ENCODE measurements at places on chromosomes 7 and 10.

DNA sequence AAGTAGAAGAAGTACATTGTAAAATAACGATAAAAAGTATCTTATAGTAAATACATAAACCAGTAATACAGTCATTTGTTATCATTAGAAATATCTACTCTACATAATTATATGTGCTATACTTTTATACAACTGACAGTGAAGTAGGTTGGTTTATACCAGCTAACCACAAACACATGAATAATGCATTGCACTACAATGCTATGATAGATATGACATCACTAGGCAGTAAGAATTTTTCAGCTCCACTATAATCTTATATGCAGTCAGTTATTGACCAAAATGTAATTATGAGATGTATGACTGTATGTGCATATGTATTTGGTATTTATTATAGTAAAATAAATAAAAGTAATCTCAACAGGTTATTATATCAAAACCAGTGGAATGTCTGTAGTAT, 23.4 kb upstream of the SGCE start:
- DNase-seq = no peak

DNA sequence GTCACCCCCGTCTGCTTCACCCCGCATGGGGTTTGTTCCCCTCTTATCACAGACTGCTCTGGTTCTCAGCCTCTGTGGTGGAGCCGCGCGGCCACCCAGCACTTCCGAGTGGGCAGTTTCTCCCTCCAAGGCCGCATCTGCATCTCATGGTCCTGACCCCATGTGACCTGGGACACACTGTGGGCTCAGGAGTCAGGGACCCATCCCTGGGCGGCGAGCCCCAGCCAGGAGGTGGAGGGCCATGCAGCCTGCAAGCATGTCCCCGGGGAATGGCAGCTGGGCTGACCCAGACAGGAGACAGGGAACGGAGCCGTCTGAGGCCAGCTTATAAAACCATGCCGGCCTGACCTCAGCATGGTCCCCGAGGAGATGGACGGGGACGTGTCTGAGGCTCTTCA, 25.2 kb upstream of the TTYH3 start:
- no peak for DNase-seq

DNA sequence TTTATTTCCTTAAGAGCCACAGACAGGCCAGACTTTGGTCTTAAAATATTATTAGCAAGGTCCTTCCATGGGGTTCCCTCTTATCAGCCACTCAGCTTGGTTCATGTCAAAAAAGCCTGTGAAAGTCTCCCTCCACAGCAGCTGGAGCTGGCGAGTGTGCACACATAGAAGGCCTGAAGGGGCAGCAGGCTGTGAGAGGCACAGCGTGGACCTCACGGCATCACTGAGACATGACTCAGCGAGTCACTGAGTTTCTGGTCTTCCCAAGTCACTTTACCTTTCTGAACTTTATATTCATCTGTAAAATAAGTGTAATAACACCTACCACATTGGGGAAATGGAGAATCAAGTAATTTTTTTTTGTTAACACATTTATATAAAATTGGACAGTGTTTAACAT, 8.7 kb downstream of the TAF3 start:
- peak; percentile 61 for DNase-seq

GRCh38 chr10:107930037-107930436, 765.5 kb upstream of the SORCS1 start:
- DNase-seq = no peak

GRCh38 chr7:39413636-39414223, 152.5 kb upstream of the YAE1 start:
- peak; percentile 3 for DNase-seq

GRCh38 chr7:38327637-38328036, 54.2 kb upstream of the TARP start:
- peak; percentile 7 for DNase-seq

DNA sequence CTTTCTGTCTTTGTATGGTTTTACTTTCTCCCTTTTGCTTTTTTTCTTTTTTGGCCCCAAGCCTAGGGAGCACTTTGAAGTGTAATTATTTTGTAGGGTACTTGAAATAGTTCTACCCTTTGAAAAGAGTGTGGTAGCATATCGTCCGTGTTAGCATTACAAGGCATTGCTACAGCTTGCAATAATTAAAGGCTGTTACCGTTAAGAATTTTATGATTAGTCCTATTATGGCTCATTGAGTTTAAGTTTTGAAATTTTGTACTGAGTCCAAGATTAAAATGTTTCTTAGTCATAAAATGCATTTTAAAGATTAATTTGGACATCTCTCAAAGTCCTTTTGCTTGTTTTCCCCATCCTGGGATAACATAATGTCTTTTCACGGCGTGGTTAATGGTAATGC, 490.0 kb upstream of the LRRN3 start:
- no peak for DNase-seq

DNA sequence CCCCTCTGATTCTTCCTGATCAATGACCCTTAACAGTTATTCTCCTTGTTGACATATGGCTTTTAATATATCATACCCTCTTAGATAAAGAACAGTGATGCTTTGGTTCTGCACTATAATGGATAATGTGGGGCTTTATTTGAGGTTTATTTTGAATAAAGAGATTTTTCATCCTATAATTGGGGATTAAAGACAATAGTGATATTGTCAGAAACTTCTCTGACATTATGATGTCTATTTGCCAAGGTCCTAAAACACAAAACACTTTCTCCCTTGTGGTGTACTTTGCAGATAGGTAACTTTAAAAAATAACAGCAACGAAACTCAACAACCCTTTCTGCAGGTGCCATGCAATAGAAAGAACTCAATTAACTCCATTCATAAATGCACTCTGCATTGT, 243.6 kb upstream of the RHOBTB1 start:
- no peak for DNase-seq

DNA sequence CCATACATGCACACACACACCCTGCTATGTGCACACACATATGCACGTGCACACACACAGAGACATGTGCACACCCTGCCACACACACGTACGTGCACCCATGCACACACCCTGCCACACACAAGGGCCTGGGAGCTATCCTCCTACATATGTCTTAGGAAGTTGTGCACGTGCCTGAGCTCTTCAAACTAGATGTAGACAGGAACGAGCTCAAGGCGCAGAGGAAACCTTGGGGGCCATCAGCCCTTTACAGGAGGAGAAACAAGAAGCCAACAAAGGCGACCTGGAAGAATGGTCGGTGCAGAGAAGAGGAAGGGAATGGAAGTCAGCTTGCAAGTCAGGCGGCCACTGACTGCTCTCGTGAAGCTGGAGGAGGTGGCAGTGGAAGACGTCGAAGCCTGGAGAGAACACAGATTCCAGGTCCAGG, 58.7 kb downstream of the AOC1 start:
- no peak for DNase-seq

GRCh38 chr7:140506788-140507464, 27.6 kb upstream of the MKRN1 start:
- DNase-seq = peak; percentile 80

DNA sequence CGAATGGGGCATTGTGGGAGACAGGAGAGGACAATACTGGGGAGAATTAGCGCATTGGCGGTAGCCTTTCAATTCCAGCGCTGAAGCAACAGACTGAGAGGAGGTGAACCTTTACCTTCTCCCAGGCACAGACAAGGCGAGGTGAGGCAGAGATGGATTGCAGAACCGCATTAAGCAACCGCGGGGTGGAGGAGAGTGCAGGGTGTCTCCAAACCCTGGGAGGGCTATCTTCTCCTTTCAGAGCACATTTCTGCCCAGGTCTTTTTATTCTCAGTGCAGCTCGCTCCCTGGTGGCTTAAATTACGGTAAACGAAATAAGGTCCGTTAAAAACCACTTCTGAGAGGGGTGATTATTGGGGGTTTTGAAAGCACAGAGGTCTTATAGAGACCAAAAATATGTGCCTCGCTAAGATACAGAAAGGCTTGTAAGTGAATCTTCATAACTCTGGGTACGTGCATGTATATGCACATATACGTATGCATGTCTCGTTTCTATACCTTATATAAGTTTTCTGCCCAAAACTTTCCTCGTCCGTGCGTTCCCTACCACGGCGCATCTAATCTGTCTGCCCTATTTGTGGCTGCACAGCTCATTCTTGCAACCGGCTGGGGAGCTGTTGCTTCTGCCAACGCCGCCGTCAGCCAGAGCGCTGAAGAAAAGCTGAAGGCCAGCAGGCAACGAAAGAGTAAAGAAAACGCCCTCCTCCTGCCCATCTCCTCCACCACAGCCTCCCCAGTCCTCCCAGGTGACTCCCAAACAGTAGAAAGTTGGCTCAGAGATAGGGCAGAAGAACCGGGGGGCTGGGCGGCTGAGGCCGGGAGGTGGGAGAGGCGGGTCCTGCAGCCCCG, 895 bp upstream of the ZNF804B start:
- peak; percentile 26 for DNase-seq

DNA sequence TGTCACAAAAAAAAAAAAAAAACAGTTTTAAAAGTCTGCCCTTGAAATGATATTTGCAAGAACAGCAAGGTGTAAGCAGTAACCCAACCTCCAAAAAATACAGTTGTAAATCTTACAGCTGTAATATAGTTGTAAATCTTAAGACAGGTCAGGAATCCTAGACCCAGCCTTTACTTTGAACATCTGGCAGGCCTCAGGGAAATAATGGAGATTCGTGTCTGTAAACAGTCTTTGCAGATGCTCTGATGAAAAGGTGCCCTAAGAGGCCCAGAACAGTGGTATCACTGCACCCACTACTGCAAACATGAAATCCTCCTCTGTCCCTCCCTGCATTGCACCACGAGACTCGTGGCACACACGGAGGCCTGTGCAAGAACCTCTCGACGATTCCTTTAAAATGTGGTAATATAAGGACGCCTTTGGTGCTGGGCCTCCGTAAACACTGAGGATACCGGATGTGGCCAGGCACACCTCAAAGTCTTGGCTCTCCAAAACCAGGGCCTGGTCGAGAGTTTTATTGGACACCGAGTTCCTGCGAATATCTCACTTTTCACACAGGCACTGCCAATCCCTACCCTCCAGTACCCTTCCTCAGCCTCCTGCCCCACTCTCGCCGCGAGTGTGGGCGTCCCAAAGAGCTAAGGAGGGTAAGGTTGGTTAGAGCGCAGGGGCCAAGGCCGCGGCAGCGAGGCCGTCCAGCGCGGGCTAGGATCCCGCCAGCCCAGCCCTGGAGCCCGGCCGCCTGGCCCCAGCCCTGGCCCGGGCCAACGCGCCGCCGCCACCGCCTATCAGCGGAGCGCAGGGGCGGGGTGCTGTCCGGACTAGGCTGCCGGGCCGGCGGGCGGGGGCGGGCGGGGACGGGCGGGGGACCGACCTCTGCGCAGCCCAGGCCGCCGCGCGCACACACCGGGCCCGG, at the start of gene REEP3:
TSS of gene REEP3 (plus strand) at position 902 of the 916 bp plus-strand sequence. CDS start 145 bp downstream, outside the sequence.
- peak; percentile 71 for DNase-seq

DNA sequence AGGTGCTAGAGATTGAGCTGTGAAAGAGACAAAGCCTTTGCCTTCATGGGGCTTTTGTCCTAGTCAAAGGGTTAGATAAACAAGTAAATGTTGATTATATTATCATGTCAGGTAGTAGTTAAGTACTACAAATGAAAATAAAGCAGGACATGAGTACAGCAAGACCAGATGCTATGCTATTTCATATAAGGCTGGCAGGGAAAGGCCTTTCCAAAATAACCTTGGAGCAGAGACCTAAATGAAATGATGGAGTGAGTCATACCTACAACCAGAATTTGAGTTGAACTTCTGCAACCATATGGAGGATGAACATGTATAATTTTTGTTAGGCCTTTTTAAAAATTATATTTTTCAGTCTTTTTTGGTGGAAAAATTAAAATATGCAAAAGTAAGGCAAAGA, 23.6 kb upstream of the SEMA4G start:
- no peak for DNase-seq

Data from astrocyte of the spinal cord (primary cell).